ENCODE measurements at places on chromosomes 13 and 19.

- DNase-seq: no peak
Measured at GRCh38 chr13:38309397-38309796, 40.3 kb upstream of the UFM1 start.

- no peak for DNase-seq
Measured at GRCh38 chr19:15323496-15324235, 8.7 kb downstream of the BRD4 start.

GRCh38 chr13:27415116-27415515 is 9.3 kb upstream of the GTF3A start:
- DNase-seq: no peak

DNA sequence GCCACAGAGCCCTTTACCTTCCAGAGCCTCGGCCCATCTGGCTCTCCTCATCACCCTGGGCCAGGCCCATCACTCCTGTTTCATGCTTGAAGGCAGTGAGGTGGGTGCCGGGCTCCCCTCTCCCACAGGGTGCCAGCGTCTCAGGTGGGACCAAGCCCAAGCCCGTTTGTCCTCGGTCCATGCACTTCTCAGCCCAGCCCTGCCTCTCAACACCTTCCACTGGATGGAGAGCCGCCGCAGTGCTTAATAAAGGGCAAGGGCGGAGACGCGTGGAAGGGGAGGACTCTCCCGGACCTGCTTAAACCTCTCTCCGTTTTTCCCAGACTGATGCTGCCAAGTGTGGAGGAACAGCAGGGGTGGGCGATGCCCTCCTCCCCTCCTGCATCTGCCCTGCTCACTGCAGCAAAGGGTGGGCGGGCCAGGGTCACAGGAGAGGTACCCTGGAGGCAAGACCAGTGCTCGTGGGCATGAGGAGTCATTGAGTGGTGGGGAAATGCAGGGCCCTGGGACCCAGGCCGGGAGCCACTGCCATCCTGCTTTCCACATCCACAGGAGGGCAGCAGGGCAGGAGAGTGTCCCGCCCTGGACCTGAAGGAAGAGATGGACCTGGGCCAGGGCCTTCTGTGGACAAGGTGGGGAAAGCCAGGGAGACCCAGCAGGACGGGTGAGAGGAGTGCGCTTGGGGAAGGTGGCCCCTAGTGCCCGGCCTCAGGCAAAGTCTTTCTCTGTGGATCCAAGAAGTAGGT is 9.7 kb upstream of the ATP11A start:
- DNase-seq: no peak

DNA sequence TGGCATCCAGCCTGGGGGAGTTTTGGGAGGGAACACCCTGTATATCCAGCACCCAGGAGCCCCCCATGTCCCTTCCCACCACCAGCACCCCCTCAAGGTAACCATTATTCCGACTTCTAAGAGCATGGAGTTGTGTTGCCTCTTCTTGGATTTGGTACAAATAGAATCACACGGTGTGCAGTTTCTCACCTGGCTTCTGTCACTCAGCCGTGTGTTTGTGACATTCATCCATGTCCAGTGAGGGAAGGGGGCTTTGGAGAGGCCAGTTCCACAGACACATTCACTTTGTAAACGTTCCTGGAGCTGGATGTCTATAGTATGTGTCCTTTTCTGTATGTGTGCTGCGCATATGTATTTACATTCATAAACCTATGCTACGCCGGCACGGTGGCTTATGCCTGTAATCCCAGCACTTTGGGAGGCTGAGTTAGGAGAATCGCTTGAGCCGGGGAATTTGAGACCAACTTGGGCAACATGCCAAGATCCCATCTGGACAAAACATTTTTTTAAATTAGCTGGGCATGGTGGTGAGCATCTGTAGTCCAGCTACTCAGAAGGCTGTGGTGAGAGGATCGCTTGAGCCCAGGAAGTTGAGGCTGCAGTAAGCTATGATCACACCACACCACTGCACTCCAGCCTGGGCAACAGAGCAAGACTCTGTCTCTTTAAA is 36.6 kb downstream of the MYH14 start:
- no peak for DNase-seq

- no peak for DNase-seq
Measured at GRCh38 chr13:65638572-65639168, 1591.5 kb downstream of the PCDH9 start.

DNA sequence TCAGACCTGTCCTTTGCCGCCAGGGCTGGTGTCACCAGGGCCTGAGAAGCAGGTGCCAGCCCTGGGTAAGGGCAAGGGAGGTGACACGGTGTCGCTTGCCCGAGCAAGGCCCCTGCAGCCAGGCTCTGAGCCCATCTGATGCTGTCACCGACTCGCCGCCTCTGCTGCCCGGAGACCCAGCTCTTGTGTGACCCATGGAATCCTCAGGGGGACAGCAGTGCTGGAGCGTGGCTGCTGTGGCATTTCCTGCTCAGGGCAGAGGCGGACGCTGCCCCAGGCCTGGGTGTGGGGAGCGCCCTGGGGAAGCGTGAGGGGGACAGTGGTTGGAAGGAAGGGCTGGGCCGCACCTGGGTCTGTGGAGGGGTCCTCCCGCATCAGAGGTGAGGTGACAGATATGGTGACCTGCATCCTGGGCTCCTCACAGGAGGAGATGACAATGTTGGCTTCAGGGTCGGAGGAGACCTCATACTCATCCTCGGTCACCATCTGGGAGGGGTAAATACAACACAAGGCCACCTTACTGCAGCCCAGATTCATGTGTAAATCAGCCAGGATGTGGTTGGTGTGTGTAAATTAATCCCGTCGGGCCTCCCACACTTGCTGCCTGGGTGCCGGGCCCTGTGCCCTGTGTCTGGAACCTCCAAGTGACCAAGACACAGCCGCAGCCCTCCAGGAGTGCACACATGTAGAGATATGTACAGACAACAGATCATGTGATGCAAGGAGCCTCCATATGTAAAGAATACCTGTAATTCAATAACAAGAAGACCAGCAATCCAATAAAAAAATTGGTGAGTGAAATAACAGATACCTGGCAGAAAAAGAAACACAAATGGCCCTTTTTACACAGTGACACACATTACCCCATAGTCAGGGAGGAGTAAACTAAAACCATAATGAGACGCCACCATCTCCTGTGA is 27.6 kb upstream of the MATK start:
- DNase-seq: no peak
